ENCODE measurements at places on chromosomes 3 and 15.

DNA sequence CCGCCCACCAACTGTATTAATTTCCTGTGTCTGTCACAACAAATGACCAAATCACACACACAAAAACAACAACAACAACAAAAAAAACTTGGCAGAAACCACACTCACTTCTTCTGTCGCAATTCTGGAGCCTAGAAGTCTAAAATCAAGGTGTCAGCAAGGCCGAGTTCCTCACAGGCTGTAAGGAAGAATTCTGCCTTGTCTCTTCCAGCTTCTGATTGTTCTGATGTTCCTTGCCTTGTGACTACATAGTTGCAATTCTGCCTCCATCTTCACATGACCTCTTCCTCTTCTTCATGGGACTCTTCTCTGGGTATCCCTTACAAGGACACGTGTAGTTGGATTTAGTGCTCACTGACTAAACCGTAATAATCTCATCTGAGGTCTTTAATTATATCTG, 61.4 kb downstream of the IL12A start:
- DNase-seq: no peak

- peak; percentile 63 for DNase-seq
Observed at GRCh38 chr3:40780291-40780924, 255.6 kb downstream of the ZNF621 start.

DNA sequence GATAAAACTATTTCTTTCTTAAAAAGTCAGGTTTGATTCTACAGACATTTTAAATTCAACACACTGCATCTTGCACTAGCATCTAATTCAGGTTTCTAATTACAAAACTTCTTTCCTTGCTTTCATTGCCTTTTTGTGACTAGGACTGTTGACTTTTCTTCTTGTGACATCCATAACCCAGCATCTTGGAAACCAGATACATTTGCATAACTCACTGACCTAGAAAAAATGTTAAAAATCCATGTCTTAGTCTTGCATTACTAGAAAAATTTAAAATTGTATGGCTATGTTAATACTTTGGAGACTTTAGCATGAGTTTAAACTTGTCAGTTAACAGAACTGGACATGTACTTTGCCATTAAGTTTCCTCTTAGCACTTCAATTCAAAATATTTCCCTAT, 72.7 kb downstream of the DTWD1 start:
- no peak for DNase-seq

GRCh38 chr3:40615110-40615915, 90.6 kb downstream of the ZNF621 start:
- no peak for DNase-seq

- no peak for DNase-seq
Observed at GRCh38 chr3:99690761-99691369, 52.5 kb downstream of the COL8A1 start.

DNA sequence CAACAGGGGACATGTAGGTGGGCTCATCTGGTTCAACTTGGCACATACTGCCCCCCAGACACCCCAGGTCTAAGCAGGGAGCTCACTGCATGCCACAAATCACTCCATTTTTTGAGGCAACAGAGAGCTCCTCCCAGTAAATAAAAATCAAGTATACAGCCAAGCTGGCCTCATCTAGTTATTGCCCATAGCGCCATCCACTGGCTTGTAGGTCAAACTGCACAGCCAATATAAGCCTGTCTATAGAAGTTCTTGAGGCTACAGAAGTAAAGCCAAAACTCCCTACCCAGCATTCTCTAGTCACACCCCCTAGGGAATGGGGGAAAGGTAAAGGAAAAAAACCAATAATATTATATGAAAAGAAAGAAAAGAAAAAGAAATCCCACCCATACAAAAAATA, 453.7 kb downstream of the ZNF385D start:
- DNase-seq: no peak

GRCh38 chr3:46266598-46266997, 24.3 kb downstream of the CCR3 start:
- no peak for DNase-seq

DNA sequence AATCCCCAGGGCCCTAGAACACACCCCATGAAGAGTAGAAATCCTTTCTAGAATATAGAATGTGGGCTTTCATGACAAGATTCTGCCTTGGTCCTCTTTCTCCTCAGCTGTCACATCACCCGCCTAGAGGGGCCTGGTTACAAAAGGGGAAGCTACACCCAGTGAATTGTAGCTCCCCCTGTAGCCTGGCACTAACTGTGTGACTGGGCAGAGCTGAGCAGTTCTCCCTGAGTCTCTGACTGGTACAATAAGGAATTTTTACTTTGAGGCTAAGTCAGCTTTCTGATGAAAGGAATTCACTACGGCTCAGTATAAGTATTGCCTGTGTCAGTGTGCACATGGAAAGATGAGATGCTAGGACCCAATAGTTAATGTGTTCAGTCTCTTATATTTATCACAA, 28.7 kb upstream of the ZNF148 start:
- no peak for DNase-seq

DNA sequence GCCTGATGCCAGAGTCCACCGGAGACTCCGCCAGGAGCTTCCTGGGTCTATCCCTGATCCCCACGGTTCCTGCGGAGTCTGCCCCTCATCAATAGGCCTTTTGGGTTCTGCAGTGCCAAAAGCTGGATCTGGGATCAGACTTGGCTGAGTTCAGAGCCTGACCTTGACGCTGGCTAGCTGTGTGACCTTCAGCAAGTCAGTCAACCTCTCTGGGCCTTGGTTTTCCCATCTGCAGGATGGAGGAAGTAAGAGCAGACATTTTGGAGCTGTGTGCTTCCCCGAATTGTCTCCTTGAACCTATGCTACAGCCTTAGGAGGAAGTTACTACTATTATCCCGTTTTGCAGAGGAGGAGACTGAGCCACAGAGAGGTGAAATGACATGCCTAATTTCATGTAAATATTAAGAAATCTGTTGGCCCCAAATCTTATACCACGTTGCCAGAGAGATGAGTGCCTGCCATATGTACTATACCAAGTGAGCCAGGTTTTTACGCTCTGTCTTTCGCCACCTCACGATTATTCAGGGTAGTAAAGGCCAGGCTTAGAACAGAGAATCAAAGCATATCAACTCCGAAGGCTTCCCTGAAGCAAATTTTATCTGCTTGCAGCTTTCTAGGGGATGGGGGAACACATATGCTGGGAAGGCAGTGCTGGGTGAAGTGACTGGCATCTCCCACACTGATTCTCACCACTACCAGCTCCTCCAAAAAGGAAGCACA, 112.5 kb downstream of the SRGAP3 start:
- DNase-seq: no peak

DNA sequence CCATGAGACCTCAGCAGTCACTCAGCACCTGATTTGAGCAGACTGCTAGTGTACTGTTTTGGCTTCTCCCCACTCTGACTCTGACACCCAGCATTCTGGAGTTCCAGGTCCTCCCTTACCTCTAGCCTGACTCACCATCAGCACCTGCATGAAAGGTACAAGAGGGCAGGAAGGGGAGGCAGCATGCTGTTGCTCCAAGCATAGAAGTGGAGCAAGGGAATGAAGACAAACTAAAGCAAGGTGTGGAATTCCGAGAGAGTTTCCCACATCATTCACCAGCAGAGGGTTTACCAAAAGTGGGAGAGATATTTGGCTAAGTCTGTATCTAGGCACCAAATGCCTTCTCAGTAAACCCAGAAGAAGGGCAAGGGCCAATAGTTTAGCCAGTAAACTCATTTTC, 21.3 kb downstream of the HEXA start:
- no peak for DNase-seq

DNA sequence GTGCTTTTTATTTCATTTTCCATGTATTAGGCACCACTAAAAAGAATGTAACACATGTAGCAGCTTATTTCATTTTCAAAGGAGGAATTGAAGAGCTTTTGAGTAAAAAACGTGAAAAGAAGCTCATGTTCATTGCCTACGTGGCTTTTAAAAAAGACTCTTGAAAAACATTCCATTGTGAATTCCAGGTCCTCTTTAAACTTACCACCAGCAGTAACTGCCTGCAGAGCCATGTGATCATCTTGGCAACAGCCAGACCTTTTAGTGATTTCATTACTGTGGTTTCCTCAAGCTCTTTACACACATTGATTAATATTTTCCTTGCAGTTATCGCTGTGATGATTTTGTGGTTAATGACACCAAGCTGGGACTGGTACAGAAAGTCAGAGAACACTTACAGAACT, 43.8 kb upstream of the FBXL22 start:
- peak; percentile 1 for DNase-seq

GRCh38 chr3:156483961-156484787, 70.7 kb downstream of the SSR3 start:
- DNase-seq: no peak

GRCh38 chr15:24752354-24752753, 76.8 kb downstream of the NPAP1 start:
- no peak for DNase-seq

GRCh38 chr3:120481081-120481480, 30.3 kb upstream of the FSTL1 start:
- DNase-seq: no peak

DNA sequence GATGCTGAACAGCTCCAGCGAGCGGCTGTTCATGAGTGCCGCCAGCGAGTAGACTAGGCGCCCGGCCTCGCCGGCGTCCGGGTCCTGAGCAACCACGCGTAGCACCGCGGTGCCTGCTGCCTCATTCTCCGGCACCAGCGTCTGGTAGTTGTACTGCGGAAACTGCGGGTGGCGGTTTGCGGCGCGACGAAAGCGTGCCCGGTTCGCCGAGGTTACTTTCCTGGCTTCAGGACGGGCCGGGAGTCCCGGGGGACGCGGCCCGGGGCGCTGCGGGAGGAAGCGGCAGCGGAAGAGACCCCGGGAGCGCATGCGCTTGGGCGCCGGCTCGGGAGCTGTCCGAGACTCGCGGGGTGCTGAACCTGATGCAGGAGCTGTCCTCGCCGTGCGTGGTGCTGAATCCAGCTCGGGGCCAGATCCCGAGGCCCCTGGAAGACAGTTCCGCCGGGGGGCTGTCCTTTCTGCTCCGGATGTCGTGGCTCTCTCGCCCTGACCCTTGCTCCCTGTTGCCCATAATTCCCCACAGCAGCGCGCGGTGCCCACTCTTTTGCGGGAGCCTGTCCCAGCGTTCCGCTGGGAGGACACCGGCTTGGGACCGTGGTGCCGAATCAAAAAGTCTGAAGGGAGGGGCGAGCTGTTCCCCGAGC, 1.1 kb downstream of the CELSR3 start:
- peak; percentile 76 for DNase-seq

- DNase-seq: no peak
Observed at GRCh38 chr3:131047582-131047981, 20.9 kb downstream of the NEK11 start.

DNA sequence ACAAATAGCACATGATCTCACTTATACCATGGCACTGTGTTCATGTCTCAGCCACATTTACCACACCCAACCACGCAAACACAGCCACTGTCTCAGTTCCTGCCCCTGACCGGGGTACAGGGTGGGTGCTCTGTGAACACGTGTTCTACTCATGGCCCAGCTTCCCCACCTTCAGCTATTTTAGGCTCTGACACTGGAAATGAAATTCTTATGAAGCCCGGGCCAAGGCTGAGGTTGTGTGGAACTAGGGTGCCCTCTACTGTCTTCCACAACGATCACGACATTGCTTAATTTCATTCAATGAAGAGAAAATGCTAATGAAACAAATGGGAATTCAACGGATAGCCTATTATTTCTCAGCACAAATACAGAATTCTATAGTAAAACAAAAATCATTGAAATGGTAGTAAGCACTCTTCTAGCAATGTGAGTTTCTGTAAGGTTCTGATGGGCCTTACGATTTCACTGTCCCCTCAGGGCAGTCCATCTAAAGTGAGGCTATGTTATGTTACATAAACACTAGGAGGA, 2.1 kb upstream of the GABRA5 start:
- peak; percentile 5 for DNase-seq

DNA sequence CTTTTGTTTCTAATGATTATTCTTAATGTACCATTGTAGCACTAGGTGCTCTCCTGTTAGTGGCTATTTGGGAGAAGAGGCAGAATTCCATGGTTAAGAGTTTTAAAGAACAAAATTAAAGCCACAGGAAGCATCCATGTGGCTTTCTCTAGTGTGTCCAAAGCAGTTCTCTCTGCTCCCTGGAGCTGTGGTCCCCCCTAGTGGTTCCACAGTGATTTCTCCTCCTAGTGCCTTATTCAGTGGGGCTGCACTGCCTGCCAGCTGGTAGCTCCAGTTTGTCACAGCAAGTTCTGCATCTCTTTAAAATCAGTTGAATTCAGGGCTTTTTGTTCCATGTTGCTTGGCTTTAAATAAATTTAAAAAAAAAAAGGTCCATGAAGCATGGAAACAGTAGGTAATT, 39.6 kb upstream of the FAM98B start:
- peak; percentile 7 for DNase-seq

GRCh38 chr15:98803228-98804056, 155.1 kb downstream of the IGF1R start:
- DNase-seq: no peak

GRCh38 chr15:51322621-51323296, 15.6 kb downstream of the CYP19A1 start:
- DNase-seq: no peak

DNA sequence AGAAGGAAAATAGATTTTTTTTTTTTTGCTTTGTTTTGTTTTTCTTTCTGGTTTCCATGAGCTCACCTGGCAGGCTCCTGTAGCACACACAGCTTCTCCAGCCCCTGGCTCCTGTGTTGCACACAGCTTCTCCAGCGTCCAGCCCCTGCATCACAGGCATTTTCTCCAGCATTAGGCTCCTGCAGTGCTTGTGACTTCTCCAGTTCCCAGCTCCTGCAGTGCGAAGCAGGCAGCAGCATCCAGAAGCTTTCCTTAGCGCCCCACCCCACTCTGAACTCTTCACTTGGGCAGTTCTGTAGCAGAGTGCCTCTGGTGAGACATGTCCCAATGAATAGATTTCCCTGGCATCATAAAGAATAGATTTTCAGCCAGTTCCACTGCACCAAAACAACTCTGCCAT, 5.5 kb upstream of the CCDC39 start:
- DNase-seq: no peak

GRCh38 chr3:129942296-129942695, 32.2 kb upstream of the TRH start:
- DNase-seq: peak; percentile 75

- no peak for DNase-seq
Observed at GRCh38 chr3:96863129-96863740, 48.8 kb downstream of the EPHA6 start.

GRCh38 chr3:116051040-116051439, 394.2 kb downstream of the LSAMP start:
- DNase-seq: no peak

- DNase-seq: no peak
Observed at GRCh38 chr15:29883126-29883525, 60.9 kb upstream of the TJP1 start.

DNA sequence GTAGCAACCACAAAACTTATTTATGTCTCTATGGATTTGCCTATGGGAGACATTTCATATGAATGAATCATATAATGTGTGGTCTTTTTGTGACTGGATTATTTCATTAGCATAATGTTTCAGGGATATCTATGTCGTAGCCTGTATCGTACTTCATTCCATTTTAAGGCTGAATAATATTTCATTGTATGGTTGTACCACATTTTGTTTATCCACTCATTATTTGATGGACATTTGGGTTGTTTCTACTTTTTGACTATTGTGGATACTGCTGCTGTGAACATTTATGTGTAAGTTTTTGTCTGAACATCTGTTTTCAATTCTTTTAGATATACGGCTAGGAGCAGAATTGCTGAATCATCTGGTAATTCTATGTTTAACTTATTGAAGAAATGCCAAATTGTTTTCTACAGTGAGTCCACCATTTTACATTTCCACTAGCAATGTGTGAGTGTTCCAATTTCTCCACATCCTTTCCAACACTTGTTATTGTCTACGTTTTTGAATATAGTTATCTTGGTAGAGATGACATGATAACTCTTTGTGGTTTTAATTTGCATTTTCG, 134.4 kb upstream of the DAZL start:
- DNase-seq: no peak

GRCh38 chr15:92316586-92317295, 76.9 kb upstream of the ST8SIA2 start:
- DNase-seq: no peak
